ENCODE measurements at places on chromosomes 6 and 20.
A peak's percentile ranks its signal among the peaks of the same experiment; 100 is the strongest.

GRCh38 chr6:111850295-111850937, 22.8 kb downstream of the FYN start:
- no peak for DNase-seq

- DNase-seq: peak; percentile 43
Measured at GRCh38 chr6:69795469-69796072, 1.2 kb downstream of the LMBRD1 start.

- DNase-seq: no peak
Measured at GRCh38 chr6:155439376-155439775, 16.3 kb downstream of the NOX3 start.

- DNase-seq: no peak
Measured at GRCh38 chr20:20582734-20583133, 129.7 kb downstream of the RALGAPA2 start.

GRCh38 chr20:44861531-44862006, 23.9 kb upstream of the YWHAB start:
- no peak for DNase-seq

GRCh38 chr6:129890164-129890563, 29.0 kb upstream of the TMEM244 start:
- DNase-seq: peak; percentile 9

GRCh38 chr20:21505161-21505809, 8.6 kb downstream of the NKX2-2 start:
- peak; percentile 85 for DNase-seq

- DNase-seq: no peak
Measured at GRCh38 chr20:61118429-61119224, 133.4 kb upstream of the CDH4 start.

- DNase-seq: no peak
Measured at GRCh38 chr6:21026576-21027273, 492.5 kb downstream of the CDKAL1 start.

DNA sequence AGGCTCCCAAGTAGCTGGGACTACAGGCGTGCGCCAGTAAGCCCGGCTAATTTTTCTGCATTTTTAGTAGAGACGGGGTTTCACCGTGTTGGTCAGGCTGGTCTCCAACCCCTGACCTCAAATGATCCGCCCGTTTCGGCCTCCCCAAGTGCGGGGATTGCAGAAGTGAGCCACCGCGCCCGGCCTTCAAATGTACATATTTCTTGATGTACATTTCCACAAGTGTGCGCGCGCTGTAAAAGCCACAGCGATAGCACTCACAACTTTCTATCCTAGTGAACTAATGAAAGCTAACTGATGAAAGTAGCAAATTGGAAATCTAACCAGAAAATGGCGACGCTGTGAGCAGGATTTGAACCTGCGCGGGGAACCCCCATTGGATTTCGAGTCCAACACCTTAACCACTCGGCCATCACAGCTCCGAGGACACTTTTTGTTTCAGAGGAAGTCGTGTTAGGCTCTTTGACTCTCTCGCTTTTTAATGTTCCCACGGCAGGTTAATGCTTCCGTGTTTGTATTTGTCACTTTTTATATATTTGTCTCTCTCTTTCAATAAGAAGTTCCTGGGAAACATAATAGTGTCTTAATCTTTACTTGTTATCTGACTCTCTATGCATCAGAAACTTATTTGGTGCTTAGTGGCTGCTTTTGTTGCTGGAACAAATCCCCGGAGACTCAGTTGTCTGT, 199.4 kb upstream of the ZNF184 start:
- no peak for DNase-seq

DNA sequence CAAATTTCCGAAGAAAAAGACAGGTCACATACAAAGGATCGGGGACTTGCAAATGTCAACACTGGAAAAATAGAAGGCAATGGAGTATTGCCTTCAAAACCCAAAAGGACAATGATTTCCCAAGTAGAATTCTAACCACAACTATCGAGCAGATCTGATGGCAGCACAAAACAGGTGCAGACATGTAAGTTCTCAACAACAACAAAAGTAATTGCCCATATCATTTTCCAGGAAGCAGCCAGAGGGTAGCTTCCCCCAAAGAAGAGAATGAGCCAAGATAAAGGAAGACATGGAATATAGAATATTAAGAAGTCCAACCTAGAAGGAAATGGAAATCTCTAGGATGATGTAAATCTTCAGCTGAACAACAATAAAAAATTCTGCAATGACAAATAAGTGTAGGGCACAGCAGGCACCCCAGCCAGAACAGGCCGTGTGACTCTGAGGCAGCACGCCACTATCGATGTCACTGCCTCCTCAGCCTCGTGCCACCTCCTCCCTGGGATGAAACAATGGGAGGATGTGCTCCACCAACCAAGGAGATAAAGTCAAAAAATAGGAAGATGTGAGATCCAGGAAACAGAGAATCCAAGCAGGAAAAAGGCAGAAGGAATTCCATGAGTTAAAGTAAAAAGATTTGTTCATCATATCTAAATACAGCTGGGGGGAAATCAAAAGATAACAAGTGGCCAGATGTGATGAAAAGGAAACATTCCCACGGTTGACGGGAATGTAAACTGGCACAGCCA, 34.1 kb downstream of the SERPINB1 start:
- no peak for DNase-seq

GRCh38 chr6:152957796-152958195, 25.0 kb downstream of the FBXO5 start:
- DNase-seq: no peak

Measured in KBM-7 (cell line).